ENCODE measurements at places on chromosomes 1 and 21. TPM values are rescaled to one million over a fixed set of nuclear protein-coding genes. Genes with fewer than 3 reads are reported as not detected.

DNA sequence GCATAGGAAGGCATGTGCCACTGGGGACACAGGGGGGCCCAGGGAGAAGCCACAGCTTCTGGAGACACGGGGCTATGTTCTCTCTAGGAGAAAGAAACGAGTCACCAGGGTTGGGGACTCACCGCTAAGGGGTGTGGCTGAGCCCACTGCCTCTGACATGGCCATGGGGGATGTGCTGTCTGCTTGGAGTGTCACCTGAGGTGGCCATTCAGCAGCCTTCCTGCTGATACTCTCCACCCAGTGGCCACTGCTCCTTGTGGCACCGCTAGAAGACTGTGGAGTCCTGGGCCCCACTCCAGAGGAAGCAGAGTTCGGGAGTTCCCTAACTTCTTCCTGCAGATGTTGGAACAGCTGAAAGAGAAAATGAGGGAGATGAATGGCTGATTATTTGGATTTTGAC lies 91.2 kb upstream of the SLC45A1 start:
- DNase-seq = no peak

DNA sequence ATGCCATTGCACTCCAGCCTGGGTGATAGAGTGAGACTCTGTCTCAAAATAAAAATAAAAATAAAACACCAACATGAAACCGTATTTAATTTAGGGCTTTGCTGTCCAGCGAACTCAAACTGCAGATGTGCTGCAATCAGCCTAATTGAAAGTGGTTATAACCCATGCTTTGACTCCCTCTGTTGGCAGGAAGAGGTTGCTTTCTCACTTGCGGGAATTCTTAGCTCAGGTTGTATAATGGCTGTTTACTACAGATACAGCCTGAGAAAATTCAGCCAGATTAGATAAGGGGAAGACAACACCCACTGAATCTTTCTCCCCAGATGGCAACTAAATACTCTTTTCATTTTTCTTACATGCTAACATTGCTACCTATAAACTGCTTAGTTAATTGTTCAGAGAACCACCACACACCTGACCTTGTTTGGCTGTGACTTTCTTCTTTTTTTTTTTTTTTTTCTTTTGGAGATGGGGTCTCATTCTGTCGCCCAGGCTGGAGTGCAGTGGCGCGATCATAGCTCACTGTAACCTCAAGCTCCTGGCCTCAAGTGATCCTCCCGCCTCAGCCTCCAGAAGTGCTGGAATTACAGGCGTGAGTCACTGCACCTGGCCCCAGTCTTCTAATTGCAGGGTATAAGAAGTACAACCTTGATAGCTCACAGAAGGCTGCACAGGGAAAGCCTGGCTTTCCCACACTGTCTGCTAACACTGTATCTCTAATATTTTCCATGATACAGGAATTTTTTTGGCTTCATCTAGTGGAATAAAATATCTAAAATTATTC lies 34.6 kb downstream of the DNTTIP2 start:
- DNase-seq = no peak

- DNase-seq = no peak
Observed at GRCh38 chr21:36010801-36011200, 49.5 kb downstream of the SETD4 start.

GRCh38 chr1:218804014-218804785 lies 369.5 kb upstream of the LYPLAL1 start:
- DNase-seq = no peak

GRCh38 chr1:33256471-33257206 lies at the start of gene ZNF362:
ZNF362 (plus strand) TSS chr1:33256492; CDS start chr1:33270575, 14,083 bp downstream.
- DNase-seq = no peak

Gene TIAM1
- 6.6 TPM for total RNA-seq

GRCh38 chr1:94061513-94062443 lies 59.2 kb downstream of the ABCA4 start:
- DNase-seq = no peak

DNA sequence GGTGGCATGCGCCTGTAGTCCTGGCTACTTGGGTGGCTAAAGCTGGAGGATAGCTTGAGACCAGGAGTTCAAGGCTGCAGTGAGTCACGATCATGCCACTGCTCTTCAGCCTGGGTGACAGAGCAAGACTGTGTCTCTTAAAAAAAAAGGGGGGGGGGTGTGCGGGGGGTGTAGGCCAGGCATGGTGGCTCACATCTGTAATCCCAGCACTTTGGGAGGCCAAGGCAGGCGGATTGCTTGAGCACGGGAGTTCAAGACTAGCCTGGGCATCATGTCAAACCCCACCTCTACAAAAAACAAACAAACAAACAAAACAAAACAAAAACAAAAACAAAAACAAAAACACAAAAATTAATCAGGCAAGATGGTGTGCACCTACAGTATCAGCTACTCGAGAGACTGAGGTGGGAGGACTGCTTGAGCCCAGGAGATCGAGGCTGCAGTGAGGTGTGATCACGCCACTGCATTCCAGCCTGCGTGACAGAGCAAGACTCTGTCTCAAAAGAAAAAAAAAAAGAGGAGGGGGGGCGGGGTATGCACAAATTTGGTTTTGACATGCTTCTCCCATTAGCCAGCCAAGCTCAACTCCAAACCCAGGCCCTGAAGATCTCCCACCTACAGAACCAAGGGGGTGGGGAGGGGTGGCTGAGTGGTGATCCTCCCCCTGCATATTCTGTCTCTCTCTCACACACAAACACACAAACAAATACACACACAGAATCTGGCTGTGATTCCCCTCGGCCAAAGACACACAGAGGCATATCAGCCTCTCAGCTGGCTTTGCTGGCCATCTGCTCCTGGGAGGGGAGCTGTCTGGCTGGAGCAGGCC lies 3.1 kb downstream of the PTAFR start:
- no peak for DNase-seq

DNA sequence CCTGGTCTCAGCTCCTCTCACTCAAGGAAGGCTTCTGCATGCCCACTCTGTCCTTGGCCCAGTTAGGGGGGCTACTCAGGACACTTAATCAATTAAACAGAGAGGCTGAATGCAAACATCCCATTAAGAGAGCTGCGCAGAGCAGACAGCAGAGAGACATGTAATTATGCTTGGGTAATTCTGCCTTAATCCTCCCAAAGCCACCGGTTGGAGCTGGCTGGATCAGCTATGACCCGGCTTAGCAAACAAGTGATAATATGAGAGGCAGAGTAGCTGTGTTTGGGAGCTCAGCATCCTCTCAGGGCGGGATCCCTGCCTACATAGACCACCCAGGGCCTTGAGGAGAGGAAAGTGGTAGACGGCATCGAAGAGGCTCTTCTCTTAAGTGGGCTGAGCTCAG lies 183.2 kb downstream of the GRIK3 start:
- no peak for DNase-seq

GRCh38 chr1:233094691-233095090 lies 144.3 kb downstream of the NTPCR start:
- DNase-seq = no peak

DNA sequence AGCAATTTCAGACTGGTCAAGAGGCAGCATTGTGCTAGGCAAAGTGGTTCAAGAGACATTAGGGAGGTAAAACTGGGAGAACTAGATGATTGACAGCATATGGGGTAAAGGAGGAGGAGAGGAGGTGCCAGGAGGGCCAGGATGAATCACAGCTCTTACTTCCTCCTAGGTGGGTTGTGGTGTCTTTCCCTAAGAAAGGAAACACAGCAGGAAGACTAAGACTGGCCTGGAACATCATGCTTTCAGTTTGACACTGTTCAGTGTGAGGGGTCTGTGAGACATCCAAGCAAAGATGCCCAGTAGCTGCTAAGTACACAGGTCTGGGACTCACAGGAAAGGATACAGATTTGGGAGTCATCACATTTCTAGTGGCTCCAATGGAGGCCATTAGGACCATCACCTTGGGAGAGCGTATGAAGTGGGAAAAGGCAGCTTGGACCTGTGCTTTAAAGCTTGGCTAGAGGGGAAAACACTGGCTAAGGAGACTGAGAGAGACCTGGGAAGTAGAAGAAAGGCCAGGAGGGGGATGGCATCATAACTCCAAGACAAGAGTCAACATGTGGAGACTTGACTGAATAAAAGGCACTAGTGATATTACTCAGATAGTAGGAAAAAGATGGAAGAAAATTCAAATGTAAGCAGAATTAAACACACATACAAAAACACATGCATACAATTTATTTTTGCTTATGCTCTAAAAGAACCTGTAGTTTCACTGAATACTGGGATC lies 17.3 kb downstream of the CD58 start:
- DNase-seq = no peak

Gene RUNX1
- 39.7 TPM for total RNA-seq

GRCh38 chr1:170734412-170735175 lies 70.7 kb downstream of the PRRX1 start:
- no peak for DNase-seq

DNA sequence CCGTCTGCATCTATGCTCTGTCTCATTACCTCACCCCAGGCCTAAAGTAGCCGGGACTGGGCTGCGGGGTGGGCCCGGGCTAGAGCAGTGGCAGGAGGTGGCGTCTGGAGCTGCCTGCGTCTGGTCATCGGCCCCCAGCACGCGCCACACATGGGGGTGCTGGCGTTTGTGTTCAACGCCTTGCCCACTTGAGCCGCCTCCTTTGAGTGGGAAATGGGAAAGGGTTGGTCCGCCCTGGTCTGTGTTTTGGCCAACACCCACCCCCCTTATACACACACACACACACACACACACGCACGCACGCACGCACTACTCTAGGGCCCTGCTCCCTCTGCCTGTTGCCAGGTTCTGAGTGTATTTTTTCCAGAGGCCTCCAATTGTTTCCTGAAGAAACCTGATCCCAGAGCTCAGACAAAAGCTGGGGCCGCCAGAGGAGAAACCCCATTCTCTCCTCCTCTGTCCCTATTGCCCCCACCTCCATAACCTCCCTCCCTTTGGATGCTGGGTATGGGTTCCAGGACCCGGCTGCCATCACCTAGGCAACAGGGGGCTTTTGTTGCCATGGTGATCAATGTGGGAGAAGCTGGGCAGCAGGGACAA lies 10.1 kb downstream of the VANGL2 start:
- no peak for DNase-seq

DNA sequence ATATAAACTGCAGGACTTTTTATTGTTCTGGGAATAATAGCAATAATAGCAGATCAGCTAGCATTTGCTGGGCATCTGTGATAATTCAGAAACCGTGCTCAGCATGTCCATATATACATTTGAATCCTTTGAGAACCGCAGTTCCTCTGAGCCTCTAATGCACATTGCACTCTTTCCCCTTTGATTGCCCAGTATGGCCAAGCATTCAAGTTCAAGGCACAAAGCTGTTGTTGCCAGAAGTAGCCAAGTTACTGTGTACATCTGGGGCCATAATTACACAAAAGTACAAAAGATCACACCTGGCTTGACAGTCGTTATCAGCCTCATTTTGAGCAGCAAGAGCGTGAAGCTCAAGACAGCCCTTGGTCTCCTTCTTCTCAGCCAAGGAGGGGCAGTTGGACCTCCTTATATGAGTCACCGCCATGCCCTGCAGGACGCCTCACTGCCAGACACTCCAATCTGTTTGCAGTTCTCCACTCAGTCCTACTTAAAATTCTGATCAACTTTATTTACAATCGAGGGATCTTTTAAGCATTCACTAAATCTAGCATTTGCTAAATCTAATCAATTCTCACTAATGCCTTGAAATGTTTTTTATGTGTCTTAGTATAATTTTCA lies 216.0 kb downstream of the SLC35F3 start:
- no peak for DNase-seq

DNA sequence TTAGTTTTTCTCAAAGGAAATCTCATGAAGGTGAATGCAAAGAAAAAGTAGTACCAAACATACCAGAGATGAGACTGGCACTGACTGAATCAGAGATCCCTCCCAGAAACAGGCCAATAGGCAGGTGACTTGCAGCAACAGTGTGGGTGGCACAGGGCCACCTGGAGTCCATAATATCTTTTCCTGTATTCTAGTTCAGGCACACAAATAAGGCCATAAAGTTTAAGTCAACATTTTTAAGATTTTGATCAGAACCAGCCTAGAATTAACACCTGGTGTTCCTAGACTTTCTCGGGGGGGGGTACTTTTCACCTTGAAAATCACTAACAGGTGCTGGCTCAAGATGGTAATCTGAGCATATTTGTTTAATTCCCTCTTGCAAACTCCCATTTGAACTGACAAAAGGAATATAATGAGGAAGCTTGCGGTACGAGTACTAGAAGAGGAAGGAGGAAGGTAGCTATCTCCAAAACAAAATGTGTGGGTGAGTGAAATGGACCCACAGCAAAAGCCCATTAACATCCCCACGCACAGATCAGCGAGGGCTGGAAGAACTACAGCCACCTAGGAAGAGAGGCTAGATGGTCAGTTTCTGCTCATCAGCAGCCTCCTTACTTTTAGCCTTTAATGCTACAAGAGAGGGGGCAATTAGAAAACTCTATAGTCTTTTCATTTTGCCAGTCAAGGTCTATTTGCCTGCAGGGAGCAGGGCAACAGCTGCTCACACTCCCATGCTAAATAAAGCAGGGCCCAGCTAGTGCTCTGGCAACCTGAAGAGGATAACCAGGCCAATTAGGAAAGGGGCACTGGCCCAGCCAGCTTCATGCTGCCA lies 18.9 kb downstream of the SDE2 start:
- no peak for DNase-seq

Gene UMODL1
- not detected for total RNA-seq

Gene MAP7D1
- total RNA-seq = 177 TPM

DNA sequence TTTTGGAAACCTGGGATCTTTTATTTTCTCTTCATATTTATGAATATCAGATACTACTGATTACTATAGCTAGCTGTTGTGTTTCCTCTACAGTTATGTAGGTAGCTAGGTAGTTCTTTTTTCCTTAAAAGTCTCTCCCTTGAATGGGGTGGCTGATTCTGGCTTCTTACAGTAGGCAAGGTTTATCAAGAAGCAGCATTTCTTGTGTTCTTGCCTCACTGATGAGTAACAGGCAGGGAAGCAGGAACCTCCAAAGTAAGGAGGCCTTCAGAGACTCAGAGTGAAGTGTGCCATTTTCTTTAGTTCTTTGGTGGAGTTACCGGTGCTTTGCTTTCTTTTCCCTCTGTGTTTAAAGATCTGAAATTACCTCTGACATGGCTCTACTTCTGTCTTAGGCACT lies 56.0 kb downstream of the ZMYM4 start:
- no peak for DNase-seq

Gene NPR1
- 0.27 TPM for total RNA-seq

- DNase-seq = no peak
Observed at GRCh38 chr1:224498574-224499170, 64.1 kb upstream of the WDR26 start.

GRCh38 chr1:114008480-114008941 lies 29.2 kb downstream of the OLFML3 start:
- DNase-seq = no peak

DNA sequence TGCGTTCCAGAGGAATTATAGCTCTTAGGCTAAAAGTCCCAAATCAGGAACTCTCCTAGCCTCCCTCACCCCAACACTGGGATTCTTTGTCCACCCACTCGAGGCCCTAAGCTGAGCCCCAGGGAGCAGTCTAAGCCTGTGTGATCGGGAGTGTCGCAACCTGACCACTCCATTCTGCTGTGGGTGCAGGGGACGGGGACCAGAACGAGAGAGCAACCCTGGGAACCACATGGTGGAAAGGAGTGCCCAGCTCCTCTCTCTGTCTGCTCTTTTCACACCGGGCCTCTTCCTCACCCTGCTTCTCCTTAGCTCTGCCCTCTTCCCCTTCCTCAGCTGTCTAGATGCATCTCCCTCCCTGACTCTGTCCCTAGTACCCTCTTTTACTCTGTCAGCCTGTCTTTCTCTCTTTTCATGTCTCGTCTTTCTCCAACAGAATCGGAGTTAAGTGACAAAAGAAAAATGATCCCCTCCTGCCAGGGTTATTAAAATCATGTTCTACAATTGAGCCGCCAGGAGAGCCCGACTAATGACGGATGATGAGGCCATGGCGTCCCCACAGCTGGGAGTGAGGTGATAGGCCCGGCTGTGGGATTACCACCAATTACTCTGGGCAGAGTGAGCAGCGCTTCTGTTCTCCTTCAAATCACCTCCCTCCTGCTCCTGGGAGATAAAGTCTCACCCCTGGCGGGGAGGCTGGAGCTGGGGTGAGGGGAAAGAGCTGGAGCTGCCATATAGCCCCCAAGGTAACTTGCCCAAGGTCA lies 34.5 kb upstream of the CSF3R start:
- DNase-seq = no peak

Measured in chondrocyte (in vitro differentiated cells).